ENCODE measurements at places on chromosomes 11 and 22.

GRCh38 chr11:66012946-66013761, 1.3 kb downstream of the CST6 start:
- no peak for DNase-seq

GRCh38 chr11:127890030-127890615, 697.2 kb downstream of the ETS1 start:
- peak; percentile 76 for DNase-seq

DNA sequence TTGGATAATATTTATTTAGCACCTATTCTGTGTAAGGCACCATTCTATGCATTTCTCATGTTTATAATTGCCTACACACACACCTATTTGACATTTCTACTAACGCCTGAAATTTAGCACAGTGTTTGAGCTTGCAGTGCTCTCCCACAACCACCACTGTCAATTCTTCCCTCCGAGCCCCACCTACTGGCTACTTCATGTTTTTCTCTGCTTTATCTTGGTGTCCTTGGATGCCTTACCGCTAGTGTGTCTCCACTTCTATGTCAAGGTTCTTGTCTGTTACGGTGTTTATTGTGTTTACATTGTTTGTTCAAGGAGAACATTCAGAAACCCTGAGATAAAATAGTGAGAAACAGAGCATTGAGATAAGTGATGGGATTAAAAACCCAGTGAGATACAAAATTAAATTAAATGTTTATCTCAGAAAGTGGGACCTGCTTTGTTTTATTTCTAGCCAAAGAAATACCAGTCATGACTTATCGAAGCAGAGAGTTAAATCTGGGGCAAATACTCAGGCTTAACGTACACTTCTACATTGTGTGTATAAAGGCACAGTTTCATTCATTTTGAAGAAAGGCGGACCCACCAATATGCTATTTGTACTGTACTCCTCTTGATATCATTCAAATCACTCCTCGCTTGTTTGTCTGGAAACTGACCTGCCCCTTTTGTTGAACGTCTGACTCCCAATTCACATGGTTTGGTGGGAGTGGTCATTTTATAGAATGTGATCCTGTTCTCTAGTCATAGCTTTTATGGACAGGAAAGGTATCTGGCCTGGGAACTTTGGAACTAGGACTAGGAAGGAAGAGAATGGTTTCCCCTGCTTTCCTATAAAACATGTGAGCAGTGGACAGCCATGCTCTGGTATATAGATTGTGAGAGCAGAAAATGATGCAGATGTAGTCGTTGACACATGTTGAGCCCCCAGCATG, 39.2 kb upstream of the SLC36A4 start:
- peak; percentile 48 for DNase-seq

DNA sequence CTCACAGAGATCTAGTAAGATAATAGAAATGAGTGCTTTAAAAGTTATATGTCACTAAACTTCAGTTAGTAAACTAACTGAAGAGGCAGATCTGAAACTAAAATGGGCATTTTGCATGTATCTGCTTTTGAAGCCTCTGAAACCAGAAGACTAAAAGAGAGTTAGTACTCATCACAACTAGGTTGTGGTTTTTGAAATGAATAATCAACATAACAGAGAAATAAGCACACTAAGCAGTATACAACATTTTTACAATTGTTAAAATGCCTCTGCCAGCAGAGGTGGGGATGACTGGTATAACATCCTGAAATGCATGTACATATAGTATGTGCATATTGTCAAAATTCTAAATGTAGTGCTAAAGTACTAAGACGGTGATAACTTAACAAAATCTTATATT, 564.5 kb downstream of the DLG2 start:
- DNase-seq, result no peak

DNA sequence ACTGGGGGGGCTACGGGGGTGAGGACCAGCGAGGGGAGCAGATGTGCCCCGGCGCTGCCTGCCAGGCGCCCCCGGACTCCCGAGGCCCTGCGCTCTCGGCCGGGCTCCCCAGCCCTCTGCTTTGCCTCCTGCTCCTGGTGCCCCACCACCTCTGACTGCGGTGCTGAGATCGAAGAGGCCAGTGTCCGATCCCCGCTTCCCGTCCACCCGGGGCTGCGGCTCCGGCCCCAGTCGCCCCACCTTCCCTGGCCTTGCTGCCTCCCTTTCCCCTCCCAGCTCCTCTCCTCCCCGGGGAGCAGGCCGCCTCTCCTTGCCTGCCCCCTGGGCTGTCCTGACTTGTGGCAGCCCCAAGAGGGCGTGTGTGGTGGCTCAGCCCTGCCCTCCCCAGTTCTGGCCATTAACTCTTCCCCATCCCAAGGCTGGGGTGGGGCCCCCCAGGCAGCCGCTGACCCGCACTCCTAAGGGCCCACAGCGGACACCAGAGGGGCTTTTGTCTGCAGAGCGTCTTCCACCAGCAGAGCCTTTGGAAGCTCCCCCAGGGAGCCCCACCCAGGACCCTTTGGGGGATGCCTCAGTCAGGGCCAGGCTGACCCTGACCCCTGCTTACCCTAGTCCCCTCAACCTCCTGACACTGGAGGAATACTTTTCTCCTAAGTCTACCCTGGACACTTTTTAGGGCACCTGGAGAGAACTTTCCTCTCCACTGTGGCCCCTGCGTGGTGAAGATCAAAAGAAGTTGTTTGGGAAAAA, 16.6 kb downstream of the RTN4RL2 start:
- DNase-seq, result peak; percentile 71

- peak; percentile 77 for DNase-seq
Observed at GRCh38 chr22:39278040-39278439, 33.3 kb upstream of the PDGFB start.

GRCh38 chr11:69424748-69425147, 56.7 kb upstream of the LINC01488 start:
- no peak for DNase-seq

- DNase-seq, result peak; percentile 91
Observed at GRCh38 chr11:47992959-47993820, 12.8 kb downstream of the PTPRJ start.

GRCh38 chr11:35563484-35564244, 38.2 kb upstream of the PAMR1 start:
- peak; percentile 39 for DNase-seq

DNA sequence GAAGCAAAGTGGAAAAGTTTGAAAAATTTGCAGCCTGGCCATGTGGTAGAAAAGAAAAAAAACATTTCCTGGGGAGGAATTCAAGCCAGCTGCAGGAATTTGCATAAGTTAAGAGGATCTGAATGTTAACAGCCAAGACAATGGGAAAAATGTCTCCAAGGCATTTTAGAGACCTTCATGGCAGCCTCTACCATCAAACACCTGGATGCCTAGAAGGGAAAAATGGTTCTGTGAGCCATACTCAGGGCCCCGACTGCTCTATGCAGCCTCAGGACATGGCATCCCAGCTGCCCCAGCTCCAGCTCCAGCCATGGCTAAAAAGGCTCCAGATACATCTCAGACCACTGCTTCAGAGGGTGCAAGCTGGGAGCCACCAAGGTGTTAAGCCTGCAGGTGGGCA, 149.1 kb upstream of the SOX6 start:
- no peak for DNase-seq

- DNase-seq, result no peak
Observed at GRCh38 chr11:110830747-110831146, 118.5 kb upstream of the ARHGAP20 start.

- peak; percentile 43 for DNase-seq
Observed at GRCh38 chr11:16809886-16810668, 71.6 kb downstream of the C11orf58 start.

DNA sequence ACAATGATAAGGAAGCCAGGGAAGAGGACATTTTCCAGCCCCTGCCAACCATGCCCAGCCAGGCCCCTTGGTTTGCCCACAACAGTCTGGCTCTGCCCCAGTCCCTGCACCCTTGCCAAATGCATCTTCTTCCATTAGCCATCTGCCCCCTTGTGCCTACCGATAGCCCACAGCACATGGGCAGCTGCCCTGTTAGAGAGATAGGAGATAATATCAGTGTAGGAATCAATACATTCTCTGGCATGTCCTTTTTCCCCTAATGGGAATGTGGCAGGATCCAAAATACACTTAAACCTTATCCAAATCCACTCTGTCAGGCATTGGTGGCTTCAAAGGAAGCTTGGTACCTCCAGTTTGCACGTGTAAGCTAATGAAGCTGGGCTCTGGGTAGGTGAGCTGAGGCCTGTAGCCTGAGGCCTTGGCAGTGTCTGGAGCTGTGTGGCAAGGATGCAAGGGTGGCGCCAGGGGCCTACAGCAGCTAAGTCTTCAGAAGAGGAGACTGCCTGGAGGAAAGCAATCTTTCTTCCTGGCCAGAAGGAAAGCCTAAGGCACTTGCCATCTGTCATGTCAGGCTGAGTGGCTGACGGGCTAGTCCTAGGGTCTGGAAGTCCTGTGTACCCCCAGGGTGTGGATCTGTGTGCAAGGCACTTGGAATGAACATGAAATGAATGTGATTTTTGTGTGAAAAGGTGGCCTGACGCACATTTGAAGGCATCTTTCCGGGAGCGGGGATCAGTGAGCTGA, 164.2 kb upstream of the TBCEL start:
- DNase-seq, result no peak

GRCh38 chr22:47029244-47030074, 267.0 kb downstream of the TBC1D22A start:
- DNase-seq, result no peak

DNA sequence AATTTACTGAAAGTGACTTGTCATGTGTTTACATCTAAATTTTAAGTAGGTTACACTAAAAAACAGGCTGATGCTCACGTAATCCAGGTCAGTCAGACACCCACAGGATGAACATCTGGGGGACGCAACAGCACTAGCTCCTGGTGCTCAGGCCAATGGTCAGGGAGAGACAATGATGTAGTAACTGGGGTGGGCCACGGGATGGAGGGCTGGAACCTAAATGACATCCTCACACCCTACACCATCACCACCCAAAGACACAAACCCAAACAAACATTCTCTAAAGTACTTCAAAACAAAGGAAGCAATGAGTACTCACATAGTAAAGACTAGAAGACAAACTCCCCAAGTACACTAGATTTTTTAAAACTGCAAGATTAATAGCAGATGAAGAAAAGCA, 53.5 kb upstream of the SLC25A1 start:
- DNase-seq, result no peak

DNA sequence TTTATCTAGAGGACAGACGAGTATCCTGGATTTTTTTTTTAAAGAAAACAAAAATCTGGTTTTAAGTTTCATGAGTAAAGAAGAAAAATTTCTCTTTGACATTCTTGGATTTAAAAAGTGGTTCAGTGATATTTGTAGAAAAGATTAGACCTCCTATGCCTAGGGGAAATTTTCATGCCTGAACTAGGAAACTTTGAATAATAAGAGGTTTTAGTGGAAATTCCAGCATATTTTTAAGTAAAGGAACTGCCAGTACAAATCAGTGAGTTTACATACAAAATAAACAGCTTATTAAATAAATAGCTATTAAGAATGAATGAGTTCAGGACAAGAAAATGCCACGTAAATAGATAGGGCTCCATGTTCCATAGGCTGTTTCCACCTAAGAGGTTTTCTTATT, 17.5 kb downstream of the JAM3 start:
- peak; percentile 52 for DNase-seq

- DNase-seq, result no peak
Observed at GRCh38 chr11:95330302-95330701, 99.3 kb upstream of the SESN3 start.

GRCh38 chr11:45646275-45646927, 19.0 kb downstream of the CHST1 start:
- peak; percentile 53 for DNase-seq

GRCh38 chr22:41976070-41976901, 7.0 kb downstream of the SEPTIN3 start:
- DNase-seq, result no peak

DNA sequence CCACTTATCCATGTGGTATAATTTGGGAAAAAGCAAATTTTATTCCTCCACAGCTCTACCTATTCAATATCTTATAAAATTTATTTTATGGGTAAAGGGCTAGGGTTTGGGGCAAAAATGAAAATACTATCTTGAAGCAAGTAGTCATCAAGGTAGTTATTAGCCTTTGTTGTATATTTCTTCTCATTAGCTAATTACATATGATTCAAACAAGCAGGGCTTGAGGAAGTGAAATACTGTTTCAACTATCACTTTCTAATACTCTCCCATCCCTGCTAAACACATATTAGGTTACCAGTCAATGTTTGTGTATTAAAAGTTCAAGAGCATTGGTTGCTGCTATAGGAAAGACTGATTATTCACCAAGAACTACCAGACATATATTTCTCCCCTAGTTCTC, 517.3 kb downstream of the METTL15 start:
- DNase-seq, result no peak

DNA sequence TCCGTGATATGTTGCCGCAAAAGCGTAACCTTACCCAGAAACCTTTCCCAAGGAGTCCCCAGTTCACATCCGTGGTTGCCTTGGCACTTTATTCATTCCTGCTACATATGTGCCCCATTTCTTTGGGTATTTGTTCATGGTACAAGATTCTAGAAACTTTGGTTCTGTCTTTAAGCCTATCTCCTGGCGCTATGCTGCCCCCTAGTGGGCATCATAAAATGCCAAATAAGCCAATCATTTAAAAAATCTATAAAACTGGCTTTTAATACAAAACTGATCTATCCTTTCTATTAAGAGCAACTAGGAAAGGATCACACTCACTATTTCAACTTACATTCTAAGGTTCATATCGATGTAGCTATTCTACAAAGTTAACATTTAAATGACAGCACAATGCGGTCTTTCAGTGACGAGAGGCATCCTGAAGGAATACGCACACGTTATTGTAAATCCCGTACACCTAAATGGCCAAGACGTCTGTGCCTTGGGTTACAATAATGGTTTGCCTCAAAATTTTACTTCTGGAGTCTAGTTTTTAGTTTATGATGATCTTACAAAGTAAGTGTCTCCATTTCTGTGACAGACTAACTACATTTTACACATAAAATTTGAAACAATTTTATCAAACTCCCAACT, 16.2 kb downstream of the PIWIL3 start:
- peak; percentile 51 for DNase-seq

All from EH (cell line).